ENCODE measurements at places on chromosomes 12 and 14.

GRCh38 chr12:13004361-13004760, 4.3 kb upstream of the HEBP1 start:
- no peak for DNase-seq

- no peak for DNase-seq
Measured at GRCh38 chr14:92626041-92626440, 112.5 kb downstream of the RIN3 start.

DNA sequence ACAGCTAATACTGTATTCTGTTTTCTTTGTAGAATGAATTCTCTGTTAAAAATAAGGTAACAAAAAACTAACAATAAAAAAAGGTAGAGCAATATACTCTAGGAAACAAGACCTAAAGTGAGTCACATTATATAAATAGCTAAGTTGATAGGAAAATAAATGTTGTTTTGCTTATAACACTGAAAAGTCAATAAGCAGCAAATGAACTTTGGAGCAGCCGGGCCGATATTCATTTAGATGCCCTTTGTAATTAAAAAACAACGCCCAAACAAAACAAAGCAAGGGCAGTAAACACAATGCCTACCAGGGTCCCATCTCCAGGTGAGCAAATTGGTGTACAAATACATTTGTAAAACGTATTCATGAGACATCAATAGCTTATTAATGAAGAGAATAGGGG, 227.6 kb upstream of the FOXN3 start:
- DNase-seq = no peak

DNA sequence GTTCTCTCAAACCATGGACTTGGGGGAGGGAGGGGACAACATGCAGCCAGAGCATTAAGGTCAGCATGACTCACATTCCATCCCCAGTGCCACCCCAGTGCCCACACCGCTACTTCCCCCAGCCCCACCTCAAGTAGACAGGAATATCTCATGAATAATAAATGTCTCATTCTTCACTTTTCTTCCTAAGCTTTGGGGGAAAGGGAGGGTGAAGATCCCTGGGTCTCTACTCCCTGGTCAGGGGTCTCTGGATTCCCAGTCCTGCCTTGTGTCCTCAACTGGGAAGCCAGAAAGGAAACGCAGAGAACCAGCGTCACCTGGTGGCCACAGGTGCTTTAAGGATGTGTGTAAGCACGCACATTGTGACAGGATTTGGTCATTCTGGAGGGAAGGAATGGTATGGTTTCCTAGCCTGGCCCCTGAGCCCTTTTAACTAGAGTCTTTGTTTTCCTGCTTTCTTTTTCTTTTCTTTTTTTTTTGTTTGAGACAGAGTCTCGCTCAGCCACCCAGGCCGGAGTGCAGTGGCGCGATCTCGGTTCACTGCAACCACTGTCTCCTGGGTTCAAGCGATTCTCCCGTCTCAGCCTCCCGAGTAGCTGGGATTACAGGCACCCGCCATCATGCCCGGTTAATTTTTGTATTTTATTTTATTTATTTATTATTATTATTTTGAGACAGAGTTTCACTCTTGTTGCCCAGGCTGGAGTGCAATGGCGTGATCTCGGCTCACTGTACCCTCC, 3.4 kb downstream of the GPR84 start:
- peak; percentile 40 for DNase-seq

DNA sequence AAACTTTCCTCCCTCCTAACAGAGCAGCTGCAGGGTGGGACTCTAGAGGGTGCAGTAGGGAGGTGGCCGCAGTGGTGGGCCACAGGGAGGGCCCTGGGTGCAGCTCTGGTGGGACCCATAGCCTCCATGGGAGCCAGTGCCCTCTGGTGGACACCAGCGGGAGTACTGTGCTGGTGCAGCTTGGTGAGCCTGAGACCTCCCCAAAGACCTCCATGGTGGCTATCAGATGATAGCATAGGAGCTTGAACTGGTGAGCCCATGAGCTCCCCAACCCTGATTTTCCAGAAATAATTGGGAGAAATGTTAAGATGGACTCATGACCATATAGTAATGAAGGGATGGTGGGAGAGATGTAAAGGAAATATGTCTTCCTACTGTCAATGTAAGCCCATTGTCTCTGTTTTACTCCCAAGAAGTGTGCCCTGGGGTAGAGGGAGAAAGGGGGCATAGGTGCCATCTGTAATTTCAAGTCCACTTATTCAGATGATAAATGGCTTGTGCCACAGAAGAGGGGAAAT, 98.7 kb downstream of the GAS2L3 start:
- no peak for DNase-seq

DNA sequence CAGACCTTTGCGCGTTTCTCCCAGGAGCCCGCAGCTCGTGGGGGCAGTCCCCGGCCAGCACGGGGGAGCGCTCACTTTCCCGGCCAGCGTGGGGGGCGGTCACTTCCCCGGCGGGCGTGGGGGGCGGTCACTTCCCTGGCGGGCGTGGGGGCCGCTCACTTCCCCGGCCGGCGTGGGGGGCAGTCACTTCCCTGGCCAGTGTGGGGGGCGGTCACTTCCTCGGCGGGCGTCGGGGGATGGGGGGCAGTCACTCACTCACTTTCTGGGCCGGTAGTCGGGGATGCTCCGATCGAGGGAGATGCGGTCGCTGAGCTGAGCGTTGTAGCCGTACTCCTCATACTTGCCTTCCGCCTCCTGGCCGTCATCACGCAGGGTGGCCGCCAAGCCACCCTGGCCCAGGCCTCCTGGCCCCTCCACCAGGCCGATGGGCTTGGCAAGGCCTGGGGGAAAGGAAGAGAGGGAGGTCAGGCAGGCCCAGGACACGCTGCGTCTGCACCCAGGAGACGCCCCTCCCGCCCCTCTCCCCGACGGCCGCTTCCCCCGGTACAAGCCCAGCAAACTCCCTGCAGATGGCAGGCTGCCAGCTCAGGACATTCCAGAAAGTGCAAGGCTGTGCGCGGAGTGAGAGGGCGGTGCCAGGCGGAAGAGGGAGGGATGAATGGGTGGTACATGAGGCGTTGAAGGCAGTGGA, 43.3 kb downstream of the GALNT9 start:
- DNase-seq = no peak

GRCh38 chr12:5458229-5459050, 26.5 kb downstream of the NTF3 start:
- no peak for DNase-seq

DNA sequence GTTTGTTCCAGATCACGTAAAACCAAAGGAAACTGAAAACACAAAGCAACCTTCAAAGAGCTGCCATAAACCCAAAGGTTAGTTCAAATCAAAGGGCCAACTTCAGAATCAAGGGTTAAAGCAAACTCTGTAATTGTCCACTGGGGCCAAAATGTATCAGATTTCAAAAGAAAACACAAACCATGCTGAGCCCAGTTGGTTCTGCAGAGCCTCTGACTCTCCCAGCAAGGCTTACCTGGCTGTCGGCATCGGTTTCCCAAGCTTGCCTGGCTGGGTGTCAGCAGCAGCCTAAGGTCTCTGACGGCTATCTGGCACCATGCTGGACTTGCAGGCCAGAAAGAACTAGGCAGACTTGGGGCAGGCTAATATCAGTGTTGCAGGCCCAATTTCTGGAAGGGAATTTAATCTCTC, 125.3 kb downstream of the DAD1 start:
- DNase-seq = no peak

All from stimulated activated CD8-positive, alpha-beta memory T cell treated with anti-CD3 and anti-CD28 coated beads, Interleukin-15, amount 100 ng/mL, for 1 hour (primary cell).